ENCODE measurements at places on chromosomes 1 and 21. TPM values are rescaled to one million over a fixed set of nuclear protein-coding genes. Genes with fewer than 3 reads are reported as not detected.

Gene AGL
- 10.7 TPM for total RNA-seq

Gene BMP8A
- total RNA-seq, result not detected

Gene OR10K1
- total RNA-seq, result not detected

Gene DSCAM
- not detected for total RNA-seq

Gene PLPP3
- not detected for total RNA-seq

Gene THEM4
- total RNA-seq, result 27.5 TPM

GRCh38 chr21:38308532-38309119, 51.8 kb downstream of the KCNJ15 start:
- H3K4me1 ChIP-seq, result peaks cover 7% of the 10 kb centered on the region
- H3K4me3 ChIP-seq, result no peak overlapping the region
- H3K27me3 ChIP-seq, result peaks cover 6% of the 10 kb centered on the region
- no peak for DNase-seq
- no peaks in the 10 kb centered on the region for H3K36me3 ChIP-seq

- H3K27me3 ChIP-seq, result no peaks in the 10 kb centered on the region
- no peaks in the 10 kb centered on the region for H3K4me1 ChIP-seq
- H3K27ac ChIP-seq, result no peak overlapping the region
- no peak for DNase-seq
Observed at GRCh38 chr1:112544751-112545150, 36.0 kb downstream of the WNT2B start.

DNA sequence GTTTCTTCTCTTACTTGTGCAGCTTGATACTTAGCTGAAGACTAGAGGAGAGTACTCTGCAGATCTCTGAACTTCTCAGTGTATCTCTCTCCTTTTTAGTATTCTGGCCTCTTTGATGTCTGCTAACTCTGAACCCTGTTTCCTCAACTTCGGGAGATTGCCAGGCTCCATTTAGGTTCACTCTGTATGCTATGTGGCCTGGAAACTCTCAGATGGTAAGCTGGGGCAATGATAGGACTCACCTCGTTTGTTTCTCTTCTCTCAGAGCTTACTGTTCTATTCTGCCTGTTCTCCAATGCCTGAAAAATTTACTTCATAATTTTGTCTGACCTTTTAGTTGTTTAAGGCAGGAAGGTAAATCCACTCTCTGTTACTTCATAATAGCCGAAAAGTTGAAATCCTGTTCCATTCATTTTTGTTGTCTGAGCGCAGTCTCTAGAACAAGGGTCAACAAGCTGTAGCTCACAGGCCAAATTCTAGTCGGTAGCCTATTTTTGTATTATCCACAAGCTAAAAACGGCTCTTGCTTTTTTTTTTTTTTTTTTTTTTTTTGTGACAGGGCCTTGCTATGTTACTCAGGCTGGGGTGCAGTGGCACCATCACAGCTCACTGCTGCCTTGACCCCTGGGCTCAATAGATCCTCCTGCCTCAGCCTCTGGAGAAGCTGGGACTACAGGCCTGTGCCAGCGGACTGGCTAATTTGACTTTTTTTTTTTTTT, 33.3 kb downstream of the ZMYM4 start:
- no peak overlapping the region for H3K27ac ChIP-seq
- H3K36me3 ChIP-seq, result peaks cover 2% of the 10 kb centered on the region
- no peak for DNase-seq
- no peaks in the 10 kb centered on the region for H3K27me3 ChIP-seq

- no peaks in the 10 kb centered on the region for H3K4me1 ChIP-seq
- peak; percentile 9 for DNase-seq
- no peak overlapping the region for H3K4me3 ChIP-seq
- peaks cover 14% of the 10 kb centered on the region for H3K27me3 ChIP-seq
- H3K27ac ChIP-seq, result no peak overlapping the region
Observed at GRCh38 chr1:204975568-204976235, 67.3 kb upstream of the CNTN2 start.

DNA sequence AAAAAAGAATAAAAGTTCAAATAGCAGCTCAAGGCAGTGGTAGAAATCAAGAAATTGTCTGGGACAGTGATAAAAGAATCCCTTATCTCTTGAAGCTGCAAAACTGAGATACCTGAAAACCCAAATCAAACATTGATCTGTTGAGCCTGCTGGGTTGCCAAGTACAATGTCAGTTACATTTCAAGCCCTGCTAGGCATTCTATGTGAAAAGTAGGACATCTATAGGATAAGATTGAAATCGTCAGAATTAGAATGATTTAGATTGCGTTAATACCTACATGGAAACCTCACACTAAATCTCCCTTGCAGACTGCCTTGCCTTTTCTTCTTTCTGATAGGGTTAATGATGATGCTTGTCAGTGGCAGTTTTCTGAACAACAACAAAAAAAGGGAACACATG, 1684.4 kb upstream of the B3GALT2 start:
- no peaks in the 10 kb centered on the region for H3K27me3 ChIP-seq
- no peaks in the 10 kb centered on the region for H3K36me3 ChIP-seq
- no peak for DNase-seq
- no peak overlapping the region for H3K4me3 ChIP-seq

- no peak for DNase-seq
- no peaks in the 10 kb centered on the region for H3K36me3 ChIP-seq
- no peak overlapping the region for H3K4me3 ChIP-seq
- H3K27ac ChIP-seq, result no peak overlapping the region
- peaks cover 5% of the 10 kb centered on the region for H3K27me3 ChIP-seq
- peaks cover 13% of the 10 kb centered on the region for H3K4me1 ChIP-seq
Observed at GRCh38 chr1:41482001-41482765, 2.3 kb downstream of the EDN2 start.

DNA sequence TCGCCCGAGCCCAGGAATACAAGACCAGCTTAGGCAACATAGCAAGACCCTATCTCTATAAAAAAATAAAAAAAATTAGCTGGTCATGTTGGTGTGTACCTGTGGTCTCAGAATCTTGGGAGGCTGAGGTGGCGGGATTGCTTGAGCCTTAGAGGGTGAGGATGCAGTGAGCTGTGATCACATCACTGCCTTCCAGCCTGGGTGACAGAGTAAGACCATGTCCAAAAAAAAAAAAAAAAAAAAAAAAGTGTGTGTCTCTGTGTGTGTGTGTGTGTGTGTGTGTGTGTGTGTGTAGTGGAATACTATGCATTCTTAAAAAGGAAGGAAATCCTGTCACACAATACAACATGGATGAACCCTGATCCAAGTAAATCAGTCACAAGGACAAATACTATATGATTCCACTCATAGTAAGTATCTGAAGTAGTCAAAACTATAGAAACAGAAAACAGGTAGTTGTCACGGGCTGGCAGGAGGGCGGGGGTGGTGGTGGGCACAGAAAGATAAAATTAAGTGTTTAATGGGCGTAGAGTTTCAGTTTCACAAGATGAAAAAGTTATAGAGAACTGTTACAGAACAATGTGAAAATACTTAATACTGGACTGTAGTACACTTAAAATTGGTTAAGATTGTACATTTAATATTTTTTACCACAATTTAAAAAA, 47.8 kb downstream of the SELENOF start:
- peaks cover 14% of the 10 kb centered on the region for H3K4me1 ChIP-seq
- no peak for DNase-seq
- peaks cover 2% of the 10 kb centered on the region for H3K36me3 ChIP-seq
- no peaks in the 10 kb centered on the region for H3K27me3 ChIP-seq
- H3K4me3 ChIP-seq, result no peak overlapping the region
- H3K27ac ChIP-seq, result no peak overlapping the region

- H3K27me3 ChIP-seq, result no peaks in the 10 kb centered on the region
- H3K4me1 ChIP-seq, result peaks cover 5% of the 10 kb centered on the region
- DNase-seq, result no peak
- H3K4me3 ChIP-seq, result no peak overlapping the region
- H3K36me3 ChIP-seq, result no peaks in the 10 kb centered on the region
- no peak overlapping the region for H3K27ac ChIP-seq
Observed at GRCh38 chr1:43558346-43558841, 27.7 kb downstream of the PTPRF start.

GRCh38 chr1:181119093-181119989, 30.8 kb downstream of the IER5 start:
- peaks cover 10% of the 10 kb centered on the region for H3K4me1 ChIP-seq
- DNase-seq, result no peak
- H3K36me3 ChIP-seq, result no peaks in the 10 kb centered on the region
- no peak overlapping the region for H3K27ac ChIP-seq

GRCh38 chr1:161193561-161194235, 5.2 kb downstream of the ADAMTS4 start:
- H3K27me3 ChIP-seq, result no peaks in the 10 kb centered on the region
- no peaks in the 10 kb centered on the region for H3K36me3 ChIP-seq
- H3K27ac ChIP-seq, result no peak overlapping the region
- H3K4me3 ChIP-seq, result no peak overlapping the region

GRCh38 chr1:92854101-92854785, 22.4 kb downstream of the RPL5 start:
- no peak for DNase-seq
- H3K27ac ChIP-seq, result no peak overlapping the region
- H3K4me3 ChIP-seq, result no peak overlapping the region
- H3K27me3 ChIP-seq, result no peaks in the 10 kb centered on the region

All from activated T-helper 1 cell treated with anti-CD3 and anti-CD28 coated beads, Interleukin-12 subunit alpha, Interleukin-12 subunit beta, Interleukin-2, Interleukin-4 antibody, amounts not matched to agents 30 ng/mL and 10 ng/mL and 1 ng/mL, durations not matched to agents 14 hours and 24 hours and 36 hours (primary cell).